ENCODE measurements at places on chromosomes 12 and 14.
A peak's percentile ranks its signal among the peaks of the same experiment; 100 is the strongest.

GRCh38 chr14:23580948-23581281, 2.3 kb upstream of the JPH4 start:
- no peak for DNase-seq

DNA sequence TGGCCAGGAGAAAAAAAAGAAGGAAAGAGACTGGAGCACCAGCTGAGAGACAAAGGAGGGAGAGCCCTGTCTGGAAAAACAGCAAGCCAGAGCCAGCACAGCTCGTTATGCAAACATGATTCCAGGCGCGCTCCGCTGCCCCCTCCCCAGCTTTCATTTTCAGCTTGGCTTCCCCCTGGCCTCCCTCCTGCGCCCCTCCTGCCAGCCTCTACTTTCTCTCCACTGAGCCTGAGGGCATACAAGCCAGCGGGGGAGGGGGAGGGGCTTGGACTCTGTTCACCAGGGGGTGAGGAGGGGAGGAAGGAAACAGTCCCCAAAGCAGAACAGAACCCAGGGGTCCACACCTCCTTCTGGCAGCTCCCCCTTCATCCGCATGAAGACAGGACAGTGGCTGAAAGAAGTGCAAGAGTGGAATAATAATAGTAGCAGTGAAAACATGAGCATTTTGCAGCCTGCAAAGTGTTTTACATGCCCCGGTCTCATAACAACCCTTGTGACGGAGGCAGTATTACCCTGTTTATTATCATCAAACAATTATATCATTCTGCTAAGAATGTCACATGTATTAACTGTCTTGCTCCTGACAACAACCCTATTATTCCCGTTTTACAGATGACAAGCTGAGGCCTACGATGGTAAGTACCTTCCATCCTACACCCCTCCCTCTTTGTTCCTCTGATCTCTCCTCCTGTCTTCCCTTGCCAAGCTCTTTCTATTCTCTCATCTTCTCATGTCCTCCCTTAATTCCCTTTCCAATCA, 24.2 kb downstream of the SMUG1 start:
- DNase-seq = no peak

GRCh38 chr12:123914726-123915333, 57.8 kb downstream of the CCDC92 start:
- DNase-seq = no peak

DNA sequence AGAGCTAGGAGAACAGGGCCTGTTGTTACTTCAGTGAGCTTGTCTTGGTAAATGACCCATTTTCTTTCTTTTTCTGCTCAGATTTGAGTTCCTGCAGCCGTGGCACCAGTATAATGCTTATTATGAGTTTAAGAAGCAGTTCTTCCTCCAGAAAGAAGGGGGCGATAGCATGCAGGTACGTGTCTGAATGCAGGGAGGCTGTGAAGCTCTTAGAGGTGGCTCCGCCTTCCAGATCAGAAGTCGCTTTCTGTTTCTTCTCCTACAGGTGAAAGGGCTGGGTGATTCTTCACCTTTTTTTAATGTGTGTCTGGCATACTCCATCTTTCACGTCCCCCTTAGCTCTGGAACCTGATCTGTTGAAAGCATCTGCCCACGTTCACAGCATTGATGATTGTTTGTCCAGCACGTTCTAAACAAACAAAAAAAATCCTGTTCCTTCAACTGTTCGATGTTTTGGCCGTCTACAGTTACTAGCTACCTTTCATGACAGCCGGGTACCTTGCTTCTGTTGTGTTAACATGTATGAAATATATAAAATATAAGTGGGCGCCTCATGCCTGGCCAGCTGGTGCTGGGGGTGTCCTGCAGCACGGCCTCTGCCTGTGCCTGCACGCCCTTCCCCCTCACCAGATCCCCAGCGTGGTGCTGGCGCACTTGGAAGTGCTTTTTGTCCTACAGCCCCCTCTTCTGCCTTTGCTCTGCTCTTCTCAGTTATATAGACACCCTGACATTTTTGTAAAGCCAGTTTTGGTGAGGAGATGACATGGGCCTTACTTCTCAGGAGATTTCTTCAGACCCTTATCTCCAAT, 44.6 kb downstream of the SFSWAP start:
- peak; percentile 49 for DNase-seq

- no peak for DNase-seq
Observed at GRCh38 chr12:27964123-27964522, 8.4 kb downstream of the PTHLH start.

- no peak for DNase-seq
Observed at GRCh38 chr12:108752387-108752786, 21.1 kb upstream of the CORO1C start.

DNA sequence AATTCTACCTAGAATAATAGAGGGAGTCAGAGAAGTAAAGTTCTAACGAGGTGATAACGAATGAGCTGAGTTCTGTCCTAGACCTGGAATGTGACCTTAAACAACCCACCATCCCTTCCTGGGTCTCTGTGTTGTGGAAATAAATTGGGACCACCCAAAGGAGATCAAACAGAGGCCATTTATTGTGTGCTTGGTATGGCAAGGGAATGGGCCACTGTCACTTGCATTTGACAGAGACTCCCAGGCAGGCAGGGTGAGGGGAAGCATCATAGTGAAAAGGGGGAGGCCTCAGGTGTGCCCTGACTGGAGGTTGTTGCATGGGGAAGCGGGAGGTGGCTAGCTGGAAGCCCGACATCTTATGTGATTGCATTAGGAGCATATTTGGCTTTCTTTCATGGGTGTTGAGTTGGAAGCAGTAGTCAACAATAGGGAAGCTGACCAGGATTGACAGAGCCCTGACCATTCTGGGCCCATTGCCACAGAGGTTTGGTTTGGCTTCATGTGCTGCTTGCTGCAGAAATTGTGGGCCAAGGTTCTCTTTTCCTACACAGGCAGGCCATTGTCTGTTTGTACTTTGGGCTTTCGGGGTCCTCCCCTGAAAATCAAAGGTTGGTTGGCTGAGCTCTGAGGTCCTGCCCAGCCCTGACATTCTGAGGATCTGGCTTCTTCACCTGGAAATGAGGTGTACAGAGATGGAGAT, 17.6 kb upstream of the FAM181A start:
- DNase-seq = no peak

DNA sequence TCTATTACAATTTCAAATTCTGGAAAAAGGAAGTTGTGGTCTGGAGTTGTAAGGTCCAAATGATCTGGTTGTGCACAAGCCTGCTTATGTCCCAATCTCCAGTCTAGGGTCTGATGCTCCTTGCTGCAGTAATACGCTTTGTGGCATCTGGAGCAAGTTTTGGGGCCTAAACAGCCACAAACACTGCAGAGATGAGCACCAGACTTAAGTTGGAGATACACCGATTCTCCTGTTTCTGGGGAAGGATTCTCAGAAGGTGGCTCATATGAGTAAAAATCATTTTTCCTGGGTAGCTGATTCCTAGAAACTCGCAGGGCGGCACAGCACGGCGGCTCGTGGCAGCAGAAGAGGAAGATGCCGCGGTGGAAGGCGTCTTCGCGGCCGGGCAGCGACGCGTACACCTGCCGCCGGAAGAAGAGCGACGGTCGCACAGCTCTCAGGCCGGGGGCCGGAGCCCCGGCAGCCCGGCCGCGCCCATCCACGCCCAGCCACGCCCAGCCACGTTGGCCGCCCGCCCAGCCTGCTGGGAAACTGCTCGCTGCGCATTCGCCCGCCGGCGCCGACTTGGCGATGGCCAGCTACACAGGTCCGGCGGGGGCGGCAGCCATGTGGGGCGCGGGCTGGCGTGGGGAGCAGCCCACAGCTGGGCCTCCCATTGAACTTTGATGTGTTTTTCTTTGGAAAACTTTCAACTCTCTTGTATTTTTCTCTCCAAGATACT, 129.0 kb downstream of the ASCL4 start:
- DNase-seq = peak; percentile 54

GRCh38 chr12:8081251-8081920, 688 bp upstream of the NECAP1 start:
- DNase-seq = peak; percentile 15

- DNase-seq = no peak
Observed at GRCh38 chr14:90577661-90578282, 180.9 kb downstream of the CALM1 start.

DNA sequence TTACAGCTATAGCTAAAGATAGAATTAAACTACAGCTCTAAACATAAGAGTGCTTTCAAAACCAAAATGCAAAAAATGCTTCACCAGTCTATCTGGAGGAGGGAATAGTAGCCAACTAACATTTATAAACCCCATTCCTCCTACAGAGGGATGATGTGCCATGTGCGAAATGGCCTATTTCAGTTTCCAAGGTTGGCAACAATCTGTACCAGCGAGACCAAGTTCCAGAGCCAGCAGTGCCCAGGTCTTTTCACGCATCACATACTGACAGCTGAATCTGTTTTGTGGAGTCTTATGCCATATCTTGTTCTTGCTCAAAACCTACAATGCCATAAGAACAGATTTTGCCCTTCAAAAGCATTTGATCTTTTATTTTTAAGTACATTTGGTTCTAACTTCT, 24.5 kb downstream of the NELL2 start:
- DNase-seq = no peak

DNA sequence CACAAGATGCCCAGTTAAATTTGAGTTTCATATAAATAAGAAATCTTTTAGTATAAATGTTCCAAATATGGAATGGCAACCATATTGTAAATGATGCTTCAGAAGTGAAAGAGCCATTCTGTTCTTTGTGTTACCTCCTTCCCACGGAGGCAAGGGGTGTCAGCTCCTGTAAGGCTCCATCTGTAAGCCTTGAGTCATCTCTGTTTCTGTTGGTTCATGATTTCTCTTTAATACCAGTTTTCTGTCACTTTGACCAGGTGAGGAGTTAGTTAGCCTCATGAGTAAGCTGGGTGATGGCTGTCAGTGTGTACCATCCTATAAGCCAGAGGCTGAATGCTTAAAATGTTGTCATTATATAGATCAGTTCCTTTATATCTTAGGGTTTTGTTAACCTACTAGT, 61.9 kb downstream of the TMEM30B start:
- DNase-seq = no peak

- no peak for DNase-seq
Observed at GRCh38 chr12:9052610-9053009, 63.1 kb downstream of the A2M start.

- DNase-seq = peak; percentile 15
Observed at GRCh38 chr12:26987634-26988424, 26.4 kb downstream of the TM7SF3 start.

- no peak for DNase-seq
Observed at GRCh38 chr12:103588680-103589079, 1.6 kb downstream of the STAB2 start.

GRCh38 chr12:70982286-70982685, 61.7 kb upstream of the PTPRR start:
- DNase-seq = no peak

DNA sequence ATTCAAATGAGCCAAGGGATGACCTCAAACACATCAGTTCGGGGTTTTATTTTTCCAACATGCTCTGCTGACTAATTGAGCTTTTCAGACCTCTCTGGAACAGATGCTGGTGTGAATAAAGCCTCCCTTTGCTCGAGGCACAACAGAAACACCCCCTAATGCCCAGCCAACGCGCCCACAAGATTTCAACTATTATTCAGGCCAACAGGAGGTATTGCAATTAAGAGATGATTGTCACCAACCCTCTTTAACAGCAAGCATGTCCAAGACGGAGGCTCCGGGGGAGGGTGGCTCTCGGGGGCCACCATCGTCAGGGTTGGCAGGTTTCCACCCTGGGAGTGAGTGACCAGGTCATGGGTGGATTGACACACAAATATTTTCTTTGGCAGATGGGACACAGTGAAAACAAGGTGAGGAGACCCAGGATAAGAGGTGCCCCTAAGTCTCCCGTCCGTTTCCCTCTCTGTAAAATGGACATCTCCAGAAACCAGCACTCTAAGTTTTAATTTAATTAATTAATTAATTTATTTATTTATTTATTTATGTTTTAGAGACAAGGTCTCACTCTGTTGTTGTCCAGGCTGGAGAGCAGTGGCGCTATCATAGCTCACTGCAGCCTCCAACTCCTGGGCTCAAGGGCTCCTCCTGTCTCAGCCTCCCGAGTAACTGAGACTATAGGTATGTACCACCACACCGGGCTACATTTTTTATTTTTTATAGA, 56.1 kb downstream of the MAP1LC3B2 start:
- no peak for DNase-seq

DNA sequence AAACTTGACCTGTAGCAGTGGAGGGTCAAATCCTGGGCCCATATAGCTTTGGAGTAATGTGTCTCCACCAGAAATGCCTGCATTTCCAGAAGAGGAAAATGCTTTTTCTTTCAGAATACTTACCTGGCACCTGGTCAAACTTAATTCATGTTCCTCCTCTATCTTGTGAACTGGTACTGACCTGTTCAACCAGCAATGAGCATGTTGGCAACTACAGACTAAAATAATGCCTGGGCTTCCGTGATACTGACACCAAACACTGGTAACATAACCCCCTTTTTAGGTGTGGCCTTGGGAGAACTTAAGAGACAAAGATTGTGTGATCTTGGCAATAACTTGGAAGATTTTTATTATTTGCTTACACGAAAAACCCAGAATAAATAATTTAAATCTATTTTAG, 23.8 kb upstream of the MGST1 start:
- DNase-seq = no peak

DNA sequence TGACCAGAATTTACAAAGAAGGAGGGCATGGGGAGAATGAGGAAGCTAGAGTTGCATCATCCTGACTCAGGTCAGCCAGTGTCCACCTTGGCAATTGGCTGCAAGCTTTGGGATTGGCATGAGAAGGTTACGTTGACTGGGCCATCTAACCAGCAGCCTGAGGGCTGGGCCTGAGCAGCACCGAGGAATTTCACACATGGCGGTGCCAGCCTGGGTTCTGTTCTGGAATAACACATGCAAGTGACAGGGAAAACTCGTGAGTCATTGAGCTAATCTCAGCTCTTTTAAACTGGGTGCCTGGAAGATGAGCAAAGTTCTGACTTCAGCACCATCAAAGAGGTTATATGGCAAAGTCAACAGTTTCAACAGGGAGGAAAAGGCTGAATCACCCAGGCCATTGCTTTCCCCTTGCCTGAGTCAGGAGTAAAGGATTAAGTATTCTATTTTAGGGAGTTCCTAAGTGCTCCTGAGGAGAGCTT, 543.2 kb upstream of the TBX3 start:
- DNase-seq = no peak

DNA sequence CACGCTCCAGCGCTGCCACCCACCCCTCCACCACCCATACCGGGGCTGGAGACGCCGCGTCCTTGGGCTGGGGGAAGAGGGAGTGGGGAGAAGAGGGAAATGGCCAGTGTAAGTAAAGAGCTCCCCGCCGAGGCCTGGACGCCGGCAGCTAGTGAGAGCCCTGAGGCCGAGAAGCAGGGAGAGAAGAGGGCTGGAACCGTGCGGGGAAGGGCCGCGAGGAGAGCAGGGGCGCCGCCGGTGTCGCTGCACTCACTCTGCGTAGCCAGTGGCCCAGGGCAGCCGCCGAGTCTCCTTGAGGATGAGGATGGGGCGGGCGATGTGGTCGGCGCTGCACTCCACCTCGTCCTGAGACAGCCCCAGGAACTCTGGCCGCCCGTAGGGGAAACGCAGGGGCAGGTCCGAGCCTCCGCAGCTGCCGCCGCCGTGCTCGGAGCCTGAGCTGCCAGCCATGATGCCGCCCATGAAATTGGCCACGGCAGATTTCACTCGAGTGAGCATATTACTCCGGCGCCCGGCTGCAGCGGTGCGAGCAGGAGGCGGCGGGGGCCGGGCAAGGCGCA, 631 bp downstream of the PPM1H start:
- DNase-seq = no peak
